ENCODE measurements at places on chromosomes 12 and 14. TPM values are rescaled to one million over a fixed set of nuclear protein-coding genes. Genes with fewer than 3 reads are reported as not detected.

- peak; percentile 40 for ATAC-seq
These were observed 18.7 kb downstream of the PKP2 start for GRCh38 chr12:32877601-32878459.

The NELL2 gene
- 0.12 TPM for total RNA-seq

GRCh38 chr12:18224745-18225144 is 36.6 kb upstream of the PIK3C2G start:
- ATAC-seq = no peak

DNA sequence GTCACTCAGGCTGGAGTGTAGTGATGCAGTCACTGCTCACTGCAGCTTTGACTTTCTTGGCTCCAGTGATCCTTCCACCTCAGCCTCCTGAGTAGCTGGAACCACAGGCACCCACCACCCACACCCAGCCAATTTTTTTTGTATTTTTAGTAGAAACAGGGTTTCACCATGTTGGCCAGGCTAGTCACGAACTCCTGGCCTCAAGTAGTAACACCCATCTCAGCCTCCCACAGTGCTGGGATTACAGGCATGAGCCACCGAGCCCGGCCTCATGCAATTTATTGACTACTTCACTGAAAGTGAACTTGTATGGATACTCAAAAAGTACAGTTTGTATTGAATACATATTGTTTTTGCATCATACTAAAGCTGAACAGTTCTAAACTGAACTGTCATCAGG is 9.1 kb downstream of the PSEN1 start:
- ATAC-seq = no peak

The FAM181A gene
- not detected for total RNA-seq

- no peak for ATAC-seq
These were observed 42.6 kb downstream of the ACTN1 start for GRCh38 chr14:68936476-68936875.

GRCh38 chr12:101634724-101635123 is 40.0 kb downstream of the MYBPC1 start:
- no peak for ATAC-seq

GRCh38 chr12:30691122-30691879 is 4.4 kb downstream of the IPO8 start:
- no peak for ATAC-seq

DNA sequence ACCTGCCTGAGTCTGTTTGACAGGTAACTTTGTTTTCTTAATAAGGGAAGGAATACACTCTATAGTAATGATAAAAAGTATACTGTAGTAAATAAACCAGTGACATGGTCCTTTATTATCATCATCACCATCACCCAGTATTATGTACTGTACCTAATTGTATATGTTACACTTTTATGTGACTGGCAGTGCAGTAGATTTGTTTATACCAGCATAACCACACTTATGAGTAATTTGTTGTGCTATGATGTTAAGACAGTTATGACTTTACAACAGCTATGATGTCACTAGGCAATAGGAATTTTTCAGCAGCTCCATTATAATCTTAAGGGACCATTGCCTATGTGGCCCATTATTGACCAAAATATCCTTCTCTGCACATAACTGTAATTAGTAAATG is 155.0 kb downstream of the NUBPL start:
- no peak for ATAC-seq

- ATAC-seq = no peak
These were observed 196.6 kb downstream of the SLC25A21 start for GRCh38 chr14:36975834-36976233.

DNA sequence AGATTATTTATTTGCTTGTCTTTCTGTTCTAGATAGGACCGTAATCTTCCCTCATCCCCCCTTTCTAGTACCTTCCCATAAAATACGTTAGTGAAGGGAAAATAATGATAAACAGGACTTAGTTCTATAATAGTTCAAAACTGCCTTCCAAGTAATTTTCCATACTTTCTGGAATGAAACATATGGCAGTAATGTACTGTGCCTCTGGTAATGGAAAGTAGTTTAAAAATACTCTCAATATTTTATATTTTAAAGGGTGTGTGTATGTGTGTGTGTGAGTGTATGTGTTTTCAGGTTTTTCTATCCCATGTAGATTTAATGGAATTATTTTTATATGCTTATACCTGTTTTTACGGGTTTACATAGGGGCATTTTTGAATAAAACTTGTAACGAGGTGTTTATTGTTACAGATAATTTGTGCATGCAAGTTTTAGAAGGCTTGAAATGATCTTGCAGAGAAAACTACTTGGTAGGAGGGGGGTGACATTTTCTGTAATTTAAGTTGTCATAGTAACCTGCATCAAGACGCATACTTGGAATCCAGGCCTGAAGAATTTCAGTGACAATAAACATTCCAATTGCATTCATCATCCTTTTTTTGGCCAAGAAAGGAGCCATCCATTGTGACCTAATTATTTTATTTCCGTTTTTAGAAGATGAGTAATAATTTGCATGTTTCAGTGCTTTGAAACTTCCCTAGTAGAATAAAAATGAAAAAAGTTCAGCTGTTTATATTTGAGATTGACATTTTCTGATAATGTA is 38.9 kb downstream of the RASSF8 start:
- peak; percentile 65 for ATAC-seq

- no peak for ATAC-seq
These were observed 7.5 kb downstream of the SLC25A29 start for GRCh38 chr14:100298551-100299237.
